ENCODE measurements at places on chromosomes 12 and 14.

GRCh38 chr12:104672501-104673265, 215.9 kb downstream of the CHST11 start:
- peak; percentile 23 for DNase-seq

DNA sequence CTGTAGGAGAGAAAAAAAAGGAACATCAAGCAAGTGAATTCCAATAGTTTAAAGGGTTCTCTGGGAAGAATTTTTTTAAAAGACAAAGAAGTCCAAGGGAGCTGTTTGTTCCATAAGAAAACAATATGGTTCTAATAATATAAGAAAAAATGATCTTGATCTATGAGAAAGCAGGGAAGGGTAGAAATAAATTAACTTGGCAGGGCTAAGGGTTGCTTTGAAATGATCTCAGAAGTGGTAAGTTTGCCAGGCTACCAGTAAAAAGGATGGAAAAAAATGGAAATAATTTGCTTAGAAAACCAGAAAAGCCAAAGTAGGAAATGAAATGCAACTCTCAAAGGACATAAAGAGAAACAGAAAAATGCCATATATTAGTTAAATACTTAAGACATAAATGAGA, 41.7 kb upstream of the EMP1 start:
- no peak for DNase-seq

DNA sequence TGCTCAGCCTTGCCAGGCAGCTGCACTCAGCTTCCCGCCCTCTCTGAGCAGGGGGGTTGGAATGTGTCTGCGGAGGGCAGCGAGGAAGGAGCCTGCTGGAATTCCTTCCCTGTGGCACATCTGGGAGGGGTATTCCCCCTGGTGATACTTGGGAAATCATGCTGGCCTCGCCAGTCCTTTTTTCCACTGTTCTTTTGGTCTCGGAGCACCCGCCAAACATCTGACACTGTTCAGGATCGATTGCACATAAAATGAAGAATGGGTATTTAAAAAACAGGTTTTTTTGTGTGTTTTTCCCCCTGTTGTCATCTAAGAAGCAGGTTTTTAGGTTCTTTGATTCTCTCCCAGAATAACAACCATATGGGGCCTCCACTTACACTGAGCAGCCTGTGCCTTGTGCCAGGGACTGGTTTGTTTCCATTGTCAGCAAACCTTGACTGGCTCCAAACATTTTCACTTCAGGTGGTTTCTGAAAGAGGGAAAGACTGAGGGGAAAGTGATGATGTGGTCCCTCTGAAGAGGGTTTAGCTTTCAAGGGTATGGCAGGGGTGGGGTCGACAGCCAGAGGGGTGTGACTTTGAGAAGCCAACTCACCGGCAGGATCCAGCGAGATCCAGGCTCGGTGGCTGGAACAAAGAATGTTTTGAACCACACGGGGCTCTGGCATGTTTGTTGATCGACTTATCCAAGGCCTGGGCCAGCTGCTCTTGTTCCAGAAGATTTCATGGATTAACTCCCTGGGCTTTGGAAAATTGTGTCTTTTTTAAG, 215.1 kb downstream of the CACNA1C start:
- DNase-seq: peak; percentile 90

DNA sequence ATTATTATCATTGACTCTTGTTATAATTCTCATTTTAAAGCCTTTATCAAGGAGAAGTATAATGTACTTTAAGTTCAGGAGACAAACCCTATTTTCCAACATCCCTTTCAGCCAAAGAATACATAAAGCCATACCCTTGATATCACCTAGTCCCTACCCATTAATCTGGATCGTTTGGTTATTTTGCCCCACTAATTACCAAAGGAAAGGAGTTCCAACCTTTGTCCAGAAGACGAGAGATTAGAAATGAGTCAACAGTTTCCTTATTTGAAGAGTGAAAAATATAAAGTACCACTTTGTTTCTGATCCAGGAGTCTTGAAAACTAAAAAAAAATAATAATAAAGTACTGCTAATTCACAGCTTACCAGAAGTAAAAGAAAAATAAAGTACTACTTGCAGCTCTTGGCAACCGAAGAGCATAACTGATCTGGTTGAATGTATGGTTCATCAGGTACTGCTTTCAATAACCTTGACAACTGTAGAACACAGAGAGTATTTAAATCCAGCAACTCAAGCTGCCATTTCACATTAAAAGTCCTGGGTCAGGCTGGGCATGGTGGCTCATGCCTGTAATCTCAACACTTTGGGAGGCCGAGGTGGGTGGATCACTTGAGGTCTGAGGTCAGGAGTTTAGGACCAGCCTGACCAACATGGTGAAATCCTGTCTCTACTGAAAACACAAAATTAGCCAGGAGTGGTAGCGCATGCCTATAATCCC, 33.7 kb downstream of the LIMA1 start:
- DNase-seq: no peak

- no peak for DNase-seq
Measured at GRCh38 chr12:75634244-75635222, 123.1 kb upstream of the KRR1 start.

GRCh38 chr12:55720894-55721444, 776 bp downstream of the RDH5 start:
- peak; percentile 76 for DNase-seq

- DNase-seq: no peak
Measured at GRCh38 chr12:9072481-9073038, 43.2 kb downstream of the A2M start.

DNA sequence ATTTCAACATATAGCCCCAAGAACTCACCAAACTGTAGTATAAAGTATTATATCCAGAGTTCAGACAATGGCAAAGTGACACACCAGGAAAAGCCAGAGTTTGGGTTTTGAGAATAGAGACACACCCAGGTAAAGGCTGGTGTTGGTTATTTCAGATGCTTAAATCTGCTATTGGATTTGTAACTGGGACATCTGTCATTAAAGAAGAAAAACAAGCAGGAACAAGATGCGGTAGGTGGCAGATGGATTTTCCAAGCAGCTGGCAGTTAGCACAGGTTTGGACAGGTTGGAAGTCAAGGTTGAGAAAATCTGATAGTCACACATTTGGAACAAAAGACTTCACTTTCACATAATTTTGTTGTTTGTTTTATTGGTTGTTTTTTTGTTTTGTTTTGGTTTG, 14.4 kb upstream of the CDK17 start:
- no peak for DNase-seq

DNA sequence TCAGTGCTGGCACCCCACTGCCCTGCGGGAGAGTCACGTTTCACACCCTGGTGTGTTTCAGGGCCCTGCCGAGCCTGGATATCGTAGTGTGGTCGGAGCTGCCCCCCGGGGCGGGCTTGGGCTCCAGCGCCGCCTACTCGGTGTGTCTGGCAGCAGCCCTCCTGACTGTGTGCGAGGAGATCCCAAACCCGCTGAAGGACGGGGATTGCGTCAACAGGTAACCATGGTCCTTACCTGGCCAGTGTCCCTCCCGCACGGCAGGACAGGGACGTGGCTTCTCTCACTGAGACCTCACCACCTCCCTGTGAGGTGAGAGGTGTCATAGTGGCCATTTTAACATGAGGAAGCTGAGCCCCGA, 7.7 kb downstream of the MVK start:
- no peak for DNase-seq

- DNase-seq: no peak
Measured at GRCh38 chr14:77598366-77599070, 17.9 kb downstream of the SPTLC2 start.

DNA sequence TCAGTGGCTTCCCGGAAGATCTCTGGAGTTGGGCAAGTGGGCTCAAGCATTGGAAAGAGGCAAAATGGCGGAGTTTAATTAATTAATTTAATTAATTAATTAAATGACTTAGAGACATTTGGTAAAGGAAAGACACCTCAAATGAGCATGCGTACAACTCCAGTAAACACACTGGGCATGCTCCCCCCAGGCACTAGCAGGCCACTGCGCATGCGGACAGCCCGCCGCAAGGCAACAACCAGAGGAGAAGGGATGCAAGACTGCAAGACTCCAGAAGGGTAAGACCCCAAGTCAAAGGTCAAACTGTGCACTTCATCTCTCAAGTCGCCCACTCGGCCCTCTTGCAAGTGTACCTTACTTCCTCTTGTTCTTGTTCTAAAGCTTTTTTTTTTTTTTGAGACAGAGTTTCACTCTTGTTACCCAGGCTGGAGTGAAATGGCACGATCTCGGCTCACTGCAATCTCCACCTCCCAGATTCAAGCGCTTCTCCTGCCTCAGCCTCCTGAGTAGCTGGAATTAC, 57.8 kb upstream of the PSMC1 start:
- no peak for DNase-seq

DNA sequence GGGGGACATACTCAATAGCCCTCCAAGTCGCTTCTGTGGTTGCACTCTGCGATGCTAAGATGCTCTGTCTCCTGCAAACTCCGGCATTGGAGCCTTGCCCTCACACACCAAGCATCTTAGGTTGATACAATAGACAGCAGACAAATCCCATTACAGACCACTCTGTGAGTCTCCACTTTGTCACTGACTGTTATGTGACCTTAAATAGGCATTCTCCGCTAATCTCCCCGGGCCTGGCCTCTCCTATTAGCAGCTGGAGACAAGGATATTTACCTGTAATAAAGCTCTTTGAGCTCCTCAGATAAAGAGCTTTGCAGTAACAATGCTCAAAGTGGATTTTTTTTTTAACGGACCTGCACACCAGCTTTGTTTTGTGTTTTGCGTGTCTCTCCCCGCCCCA, 479.7 kb upstream of the TBX3 start:
- no peak for DNase-seq

DNA sequence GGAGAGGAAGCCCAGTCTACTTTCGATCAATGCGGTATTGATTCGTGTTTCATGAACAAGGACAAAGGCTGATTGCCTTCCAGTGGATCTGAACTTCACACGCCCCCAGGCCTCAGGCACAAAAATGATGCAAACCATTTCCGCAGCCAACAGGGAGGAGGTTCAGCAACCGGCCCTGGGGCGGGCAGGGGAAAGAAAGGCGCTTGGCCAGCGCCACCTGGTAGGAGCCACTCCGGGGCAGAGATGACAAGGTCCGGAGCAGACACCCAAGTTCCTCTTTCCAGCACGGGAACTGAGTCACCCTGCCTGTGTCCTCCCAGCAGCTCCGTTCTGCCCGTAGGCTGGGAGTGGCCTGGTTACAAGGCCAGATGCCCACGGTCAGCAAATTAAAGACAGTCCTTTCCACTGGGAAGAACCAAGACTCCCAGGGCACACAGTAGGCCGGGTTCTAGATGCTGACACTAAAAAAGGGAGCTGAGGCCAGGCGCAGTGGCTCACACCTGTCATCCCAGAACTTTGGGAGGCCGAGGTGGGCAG, 136.3 kb downstream of the SCARB1 start:
- no peak for DNase-seq

DNA sequence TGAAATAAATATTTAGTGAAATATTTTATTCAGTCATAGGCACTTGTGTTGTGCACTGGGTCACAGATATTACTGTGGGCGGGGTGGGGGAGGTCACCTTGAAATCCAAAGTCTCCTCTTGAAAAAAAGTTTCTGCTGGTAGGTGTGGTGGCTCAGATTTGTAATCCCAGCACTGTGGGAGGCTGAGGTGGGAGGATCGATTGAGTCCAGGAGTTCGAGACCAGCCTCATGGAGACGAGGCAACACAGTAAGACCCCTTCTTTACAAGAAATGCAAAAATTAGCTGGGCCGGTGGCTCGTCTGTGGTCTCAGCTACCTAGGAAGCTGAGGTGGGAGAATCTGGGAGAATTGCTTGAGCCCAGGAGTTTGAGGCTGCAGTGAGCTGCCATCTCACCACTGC, 913 bp upstream of the C2CD5 start:
- DNase-seq: no peak

GRCh38 chr12:103712216-103712615, 125.1 kb downstream of the STAB2 start:
- no peak for DNase-seq

DNA sequence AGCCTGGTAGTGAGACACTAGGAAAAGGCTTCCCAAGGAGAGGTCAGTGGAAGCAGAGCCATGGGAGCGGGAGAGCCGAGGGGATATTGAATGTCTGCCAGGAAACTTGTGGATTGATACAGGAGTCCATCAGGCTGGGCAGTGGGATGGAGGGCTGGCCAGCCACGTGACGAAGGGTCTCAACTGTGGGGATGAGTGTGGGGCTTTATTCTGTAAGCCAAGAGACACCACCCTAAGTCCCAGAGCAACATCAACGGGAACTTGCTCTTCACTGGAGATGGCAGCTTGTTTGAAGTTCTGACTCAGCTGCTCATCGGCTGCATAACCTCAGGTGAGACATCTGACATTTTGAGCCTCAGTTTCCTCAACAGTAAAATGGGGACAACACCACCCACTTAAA, 197.8 kb downstream of the VRK1 start:
- no peak for DNase-seq

DNA sequence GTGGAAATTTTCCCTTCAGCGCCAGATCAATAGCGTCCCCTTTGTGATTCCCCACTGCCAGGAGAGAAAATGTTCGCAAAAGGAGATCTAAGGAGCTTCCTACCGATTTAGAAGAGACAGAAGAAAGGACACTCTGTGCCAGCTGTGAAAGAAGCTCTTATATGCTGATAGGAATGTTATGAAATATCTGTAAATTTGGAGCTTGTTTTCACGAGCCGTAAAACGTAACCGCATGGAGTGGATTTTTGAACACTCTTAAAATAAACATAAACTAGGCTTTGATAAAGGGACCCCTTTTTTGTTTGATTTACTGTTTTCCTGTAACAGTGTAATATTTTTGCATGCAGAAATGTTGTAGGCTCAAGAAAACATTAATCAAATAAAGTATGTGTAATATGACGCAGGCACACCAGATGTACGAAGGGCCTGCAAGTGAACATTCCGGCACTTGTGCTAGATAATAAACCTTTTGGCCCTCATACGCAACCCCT, 346.8 kb downstream of the ETNK1 start:
- DNase-seq: no peak

GRCh38 chr14:92280554-92281262, 42.3 kb upstream of the SLC24A4 start:
- no peak for DNase-seq

- DNase-seq: no peak
Measured at GRCh38 chr14:104084251-104085002, 1.1 kb upstream of the ASPG start.

All from urothelium cell line (cell line).